ENCODE measurements at places on chromosomes 5 and 9.
A peak's percentile ranks its signal among the peaks of the same experiment; 100 is the strongest.

DNA sequence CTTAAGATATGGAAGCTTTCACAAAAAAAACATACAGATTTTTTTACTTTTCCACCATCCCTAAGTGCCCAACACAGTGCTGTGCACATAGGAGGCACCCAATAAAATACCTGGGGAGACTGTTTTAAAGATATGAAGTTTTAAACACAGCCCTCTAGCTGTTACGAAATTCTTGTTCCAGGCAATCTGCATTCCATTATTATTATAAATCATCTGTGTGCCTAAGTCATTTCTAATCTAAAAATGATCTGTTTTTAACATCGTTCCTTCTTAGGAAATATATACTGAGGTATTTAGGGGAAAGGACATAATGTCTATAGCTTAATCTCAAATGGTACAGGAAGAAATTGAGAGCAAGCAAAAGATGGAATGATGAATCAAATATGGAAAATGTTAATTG lies 32.7 kb upstream of the ISCA1 start:
- no peak for DNase-seq

DNA sequence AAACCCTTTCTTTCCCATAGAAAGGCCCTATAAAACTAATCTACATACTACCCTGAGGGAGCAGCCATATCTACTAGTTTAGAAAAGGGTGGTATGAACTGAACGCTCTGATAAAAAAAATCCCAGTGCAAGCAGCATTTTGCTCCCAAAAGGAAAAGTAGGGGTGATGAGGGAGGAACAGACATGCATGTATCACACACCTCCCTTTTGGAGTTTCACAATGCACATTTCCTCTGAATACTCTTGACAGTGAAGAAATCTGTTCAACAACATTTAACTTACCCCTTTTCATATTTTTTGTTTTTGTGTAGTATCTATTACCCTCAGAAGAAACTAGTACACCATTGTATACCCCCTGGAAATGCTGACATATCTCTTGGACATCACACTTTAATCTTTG lies 411.4 kb downstream of the MAT2B start:
- no peak for DNase-seq

GRCh38 chr5:7589800-7590199 lies 193.9 kb downstream of the ADCY2 start:
- DNase-seq = no peak

GRCh38 chr9:99822109-99822805 lies 572 bp downstream of the NR4A3 start:
- peak; percentile 78 for DNase-seq

All from femur (tissue), 1 donor.